ENCODE measurements at places on chromosomes 7 and 10.

- DNase-seq: no peak
Measured at GRCh38 chr10:33302208-33302829, 32.1 kb downstream of the NRP1 start.

- DNase-seq: no peak
Measured at GRCh38 chr10:122543676-122544445, 16.7 kb upstream of the DMBT1 start.

- DNase-seq: no peak
Measured at GRCh38 chr7:98978672-98979071, 100.3 kb downstream of the TRRAP start.

- DNase-seq: peak; percentile 15
Measured at GRCh38 chr7:130732980-130733930, 752 bp downstream of the KLF14 start.

GRCh38 chr7:90570373-90570959 lies 25.7 kb upstream of the CDK14 start:
- DNase-seq: peak; percentile 26

DNA sequence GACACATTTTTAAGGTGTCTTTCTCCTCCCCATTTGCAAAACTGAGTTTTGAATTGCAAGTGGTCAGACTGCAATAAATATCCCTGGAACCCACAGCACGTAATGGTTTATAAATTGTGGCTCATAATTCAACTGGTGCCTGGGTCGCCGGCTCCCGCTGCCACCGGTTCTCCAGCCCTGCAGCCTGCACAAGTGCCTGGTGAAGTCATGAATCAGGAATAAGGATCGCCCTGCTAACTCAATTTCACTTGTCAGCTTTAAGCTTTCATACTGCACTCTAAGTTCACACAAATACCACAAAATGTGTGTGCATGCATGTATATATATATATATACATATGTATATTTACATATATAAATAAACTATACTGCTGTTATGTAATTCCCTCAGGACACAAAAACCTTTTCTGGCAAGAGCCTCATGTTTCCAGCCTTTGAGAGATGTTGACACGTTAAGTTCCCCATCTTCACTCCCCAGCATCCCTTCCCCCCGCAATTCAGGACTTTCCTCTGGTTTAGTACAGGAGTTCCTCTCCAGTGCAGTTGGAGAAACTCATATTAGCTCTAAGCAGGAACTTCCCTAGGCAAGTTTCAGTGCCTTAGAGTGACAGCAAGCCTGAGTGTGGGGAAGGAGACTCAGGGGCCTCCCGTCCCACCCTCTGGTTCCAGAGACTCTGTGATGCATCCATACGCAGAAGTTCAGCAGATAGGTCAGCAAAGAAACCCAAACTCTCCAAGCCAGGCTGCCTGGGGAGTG lies 129.2 kb upstream of the UNC5B start:
- no peak for DNase-seq

DNA sequence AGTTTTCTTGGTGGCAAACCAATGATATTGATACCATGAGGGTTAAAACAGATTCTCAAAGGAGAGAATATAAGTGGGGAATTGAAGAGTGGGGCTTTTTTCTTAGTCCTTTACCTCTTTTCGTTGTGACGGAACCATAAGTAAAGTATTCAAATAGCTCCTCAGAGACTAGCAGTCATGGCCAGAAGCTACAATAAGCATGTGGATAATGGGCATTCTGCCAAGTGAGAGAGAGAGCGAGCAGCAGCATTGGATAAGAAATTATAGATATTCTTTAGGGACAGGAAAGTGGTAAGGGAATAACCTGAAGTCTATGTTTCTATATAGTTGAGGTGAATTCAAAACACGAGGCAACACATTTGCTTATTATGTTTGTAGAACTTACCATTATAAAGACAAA lies 235.1 kb downstream of the SEMA3E start:
- peak; percentile 30 for DNase-seq

- no peak for DNase-seq
Measured at GRCh38 chr7:95649546-95649945, 53.2 kb upstream of the PDK4 start.

DNA sequence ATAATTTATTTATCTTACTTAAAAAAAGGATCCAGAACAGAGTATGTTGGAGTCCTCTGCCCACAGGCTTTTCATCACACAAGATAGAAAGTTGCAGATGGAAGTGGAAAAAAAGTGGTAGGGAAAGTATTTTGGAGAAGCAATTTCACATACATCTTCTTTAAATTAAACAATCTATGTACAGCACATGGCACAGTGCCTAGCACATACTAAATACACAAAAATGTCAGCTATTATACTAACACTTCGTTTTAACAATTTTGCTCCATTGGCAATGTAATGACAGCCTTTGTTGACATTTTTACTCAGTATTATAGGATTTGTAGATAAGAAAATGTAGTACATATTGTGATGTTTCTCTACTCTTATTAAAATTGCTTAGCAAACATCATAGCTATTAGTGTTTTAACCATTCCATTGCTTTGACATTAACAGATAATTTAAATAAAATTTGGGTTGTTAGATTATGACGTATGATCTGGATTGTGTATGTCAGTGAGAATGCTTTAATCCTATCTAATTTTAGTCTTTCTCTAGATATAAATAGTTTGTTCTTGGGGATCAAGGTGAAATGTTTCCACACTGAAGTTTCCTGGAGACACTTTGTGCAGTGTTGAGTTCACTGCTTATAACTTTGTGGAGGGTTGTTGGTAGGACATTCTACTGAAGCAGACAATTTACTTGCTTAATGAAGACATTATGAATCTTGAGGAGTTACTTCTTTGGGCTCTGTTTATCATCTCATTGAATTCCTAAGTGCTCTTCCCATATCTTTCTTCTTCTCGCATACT lies 202.8 kb upstream of the DKK1 start:
- DNase-seq: no peak

DNA sequence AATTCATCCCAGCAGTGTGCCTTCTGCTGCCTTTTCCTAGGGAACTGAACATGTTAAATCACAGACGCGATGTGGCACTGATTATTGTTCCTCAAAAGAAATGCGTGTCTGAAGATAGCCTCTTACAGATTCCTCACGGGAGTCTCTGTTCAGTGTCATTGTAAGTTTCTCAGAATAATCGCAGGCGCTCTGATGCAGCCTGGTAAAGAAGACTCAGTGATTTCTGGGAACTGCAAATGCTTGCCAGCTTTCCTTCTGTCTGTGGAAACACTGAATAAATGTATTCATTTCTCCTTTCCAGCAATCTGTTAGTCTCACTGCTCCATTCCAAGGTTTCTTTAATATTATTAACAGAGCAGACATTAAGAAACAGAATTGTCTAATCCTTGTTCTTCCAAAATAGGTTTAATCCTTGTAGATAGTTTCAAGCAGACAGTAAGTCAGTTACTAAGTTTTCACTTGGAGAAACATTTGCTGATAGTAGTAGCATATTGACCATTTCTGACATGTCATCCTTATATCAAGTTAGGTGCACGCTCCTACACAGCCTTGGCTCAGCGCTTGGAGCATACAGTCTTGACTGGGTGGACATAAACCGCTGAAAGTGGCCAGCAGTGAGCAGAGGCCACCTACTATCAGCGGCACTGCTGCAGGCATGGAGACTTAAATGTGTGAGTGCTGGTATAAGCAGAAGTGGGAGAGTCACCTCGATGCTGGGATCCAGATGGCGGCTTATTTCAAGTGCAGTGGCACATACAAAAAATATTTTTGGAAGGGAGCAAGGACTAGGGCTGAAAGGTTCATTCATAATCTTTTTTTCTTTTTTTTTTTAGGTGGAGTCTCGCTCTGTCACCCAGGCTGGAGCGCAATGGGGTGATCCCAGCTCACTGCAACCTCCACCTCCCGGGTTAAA lies 27.7 kb downstream of the MMRN2 start:
- DNase-seq: no peak

DNA sequence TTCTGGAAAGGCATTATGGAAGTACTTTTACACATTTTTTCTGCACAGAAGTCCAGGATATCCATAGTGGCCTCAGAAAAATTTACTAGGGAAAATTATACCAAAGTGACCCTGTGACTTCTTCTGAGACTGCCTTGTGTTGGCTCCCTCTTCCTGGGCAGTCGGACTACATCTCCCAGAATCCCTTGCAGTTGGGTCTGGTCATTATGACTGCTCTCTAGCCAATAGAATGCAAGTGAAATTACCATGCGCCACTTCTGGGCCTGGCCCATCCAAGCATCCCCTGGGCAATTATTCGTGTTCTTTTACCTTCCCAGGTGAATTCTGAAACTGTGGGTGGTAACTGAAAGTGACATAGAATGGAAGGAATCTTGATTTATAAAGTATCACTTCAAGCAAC lies 430.9 kb downstream of the ACTR3B start:
- DNase-seq: no peak

DNA sequence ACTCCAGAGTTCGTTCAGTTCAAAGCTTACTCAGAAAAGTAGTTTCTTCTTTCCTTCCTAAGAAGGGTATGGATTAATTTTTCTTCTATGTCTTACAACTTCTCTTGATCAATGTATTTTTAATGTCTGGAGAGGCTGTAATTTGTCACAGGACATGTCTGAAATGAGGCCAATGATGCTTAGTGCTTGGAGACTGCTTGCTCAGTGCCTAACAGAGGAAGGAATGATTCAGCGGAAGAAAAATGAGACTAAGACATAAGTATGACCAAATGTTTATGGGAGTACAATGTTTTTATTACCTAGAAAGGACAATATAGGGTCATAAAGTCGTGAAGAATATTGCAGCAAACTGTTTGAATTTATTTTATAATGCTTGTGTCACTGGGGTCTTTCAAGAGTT lies 43.3 kb downstream of the GPR37 start:
- DNase-seq: peak; percentile 50

DNA sequence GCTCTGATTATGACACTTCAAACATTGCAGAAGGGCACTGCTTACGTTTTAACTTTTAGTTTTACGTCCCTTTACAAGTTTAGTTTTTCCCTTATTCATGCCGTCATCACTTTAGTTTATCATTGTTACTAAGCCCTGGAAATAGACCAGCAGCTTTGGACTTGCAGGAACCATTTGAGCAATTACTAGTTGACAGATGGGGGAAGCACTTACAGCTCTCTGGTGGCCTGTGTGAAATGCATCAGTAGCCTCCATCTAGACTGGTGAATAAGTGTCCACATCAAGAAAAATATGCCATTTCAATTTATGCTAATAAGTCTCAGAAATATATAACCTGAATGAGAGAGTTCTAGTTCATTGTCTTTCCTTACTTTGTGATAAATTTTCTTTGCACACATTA lies 194.9 kb upstream of the GRM3 start:
- no peak for DNase-seq

- DNase-seq: no peak
Measured at GRCh38 chr10:70060389-70060788, 7.7 kb downstream of the MACROH2A2 start.

GRCh38 chr7:90951986-90952954 lies 312.0 kb upstream of the FZD1 start:
- DNase-seq: no peak

GRCh38 chr10:11373717-11374171 lies 237.7 kb downstream of the USP6NL start:
- DNase-seq: no peak

DNA sequence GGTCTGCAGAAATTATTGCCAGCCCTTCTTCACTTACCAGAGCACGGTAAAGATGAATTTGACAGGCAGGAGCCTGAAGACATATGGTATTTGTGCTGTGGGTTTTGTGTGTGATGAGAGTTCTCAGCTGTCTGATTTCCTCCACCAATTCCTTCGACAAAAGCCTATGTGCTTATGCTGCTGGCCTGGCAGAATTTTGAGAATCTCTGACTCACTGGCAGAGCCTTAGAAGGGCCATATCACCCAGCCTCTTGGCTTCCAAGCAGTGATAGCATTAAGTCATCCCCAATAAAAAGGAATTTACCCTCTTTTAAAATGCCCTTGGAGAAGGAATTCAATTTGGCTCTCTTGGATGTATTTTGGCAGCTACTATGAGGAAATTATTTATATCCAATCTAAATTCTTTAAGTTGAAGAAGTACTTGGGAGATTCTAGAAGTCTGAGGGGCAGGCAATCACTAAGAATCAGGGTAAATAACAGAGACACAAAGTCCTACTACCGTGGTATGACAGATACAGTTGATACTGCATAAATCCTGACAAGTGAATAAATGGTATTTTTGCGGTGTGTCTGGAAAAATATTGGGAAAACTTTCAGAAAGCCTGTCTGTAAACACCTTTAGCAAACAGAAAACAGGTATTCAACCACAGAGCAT lies 68.6 kb upstream of the EFCAB10 start:
- DNase-seq: peak; percentile 85

GRCh38 chr10:12499076-12499986 lies 150.0 kb downstream of the CAMK1D start:
- no peak for DNase-seq

GRCh38 chr10:61285749-61286148 lies 167.4 kb downstream of the TMEM26 start:
- DNase-seq: peak; percentile 31

- DNase-seq: no peak
Measured at GRCh38 chr10:17396004-17396403, 58.4 kb downstream of the ST8SIA6 start.

DNA sequence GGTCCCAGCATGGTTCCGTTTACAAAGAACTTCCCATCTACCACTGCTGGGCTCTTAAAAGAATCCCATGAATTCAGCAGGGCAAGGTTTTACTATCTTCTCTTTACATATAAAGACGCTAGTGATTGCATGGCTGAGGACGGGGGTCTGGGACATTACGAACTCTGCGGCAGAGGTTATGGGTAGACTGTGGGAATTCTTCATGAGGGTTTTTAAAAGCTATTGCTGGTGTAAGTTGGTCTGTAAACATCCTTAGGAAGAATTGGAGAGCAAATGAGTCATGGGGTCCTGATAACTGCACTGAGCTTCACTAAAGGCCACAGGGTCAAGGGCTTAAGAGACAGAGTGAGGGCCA lies 53.1 kb upstream of the TMEM72 start:
- no peak for DNase-seq

- DNase-seq: no peak
Measured at GRCh38 chr10:12726971-12727831, 274.3 kb downstream of the CCDC3 start.

- DNase-seq: no peak
Measured at GRCh38 chr10:15196021-15196834, 27.7 kb upstream of the NMT2 start.

DNA sequence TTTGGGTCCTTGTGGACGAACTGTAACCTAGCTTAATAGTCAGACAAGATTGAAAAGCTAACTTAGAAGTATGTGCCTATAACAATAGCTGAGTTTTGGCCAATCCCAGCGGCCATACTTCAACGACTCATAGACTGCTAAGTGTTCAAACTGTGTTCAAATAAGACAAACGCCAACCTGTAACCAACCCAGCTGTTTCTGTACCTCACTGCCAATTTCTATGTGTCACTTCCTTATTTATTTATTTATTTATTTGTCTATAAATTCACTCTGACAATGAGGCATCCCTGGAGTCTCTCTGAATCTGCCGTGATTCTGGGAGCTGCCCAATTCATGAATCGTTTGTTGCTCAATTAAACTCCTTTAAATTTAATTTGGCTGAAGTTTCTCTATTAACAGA lies 21.7 kb downstream of the ST8SIA6 start:
- DNase-seq: no peak

- DNase-seq: peak; percentile 33
Measured at GRCh38 chr10:48649349-48649944, 35.2 kb upstream of the WDFY4 start.

GRCh38 chr7:130096243-130096827 lies 26.0 kb downstream of the KLHDC10 start:
- DNase-seq: no peak

Measured in foreskin fibroblast (primary cell).